Right renal cortex interstitium (tissue), 3 donors: ENCODE measurements at places on chromosomes 7 and 10. TPM values are rescaled to one million over a fixed set of nuclear protein-coding genes. Genes with fewer than 3 reads are reported as not detected.

The MGMT gene
- polyA plus RNA-seq = 21.3 TPM

- DNase-seq = no peak
These were observed 12.4 kb downstream of the GNAT3 start for GRCh38 chr7:80499350-80499953.

- DNase-seq = no peak
These were observed 70.6 kb downstream of the AP3M1 start for GRCh38 chr10:74079936-74080590.

GRCh38 chr7:29877196-29877595, 70.9 kb downstream of the WIPF3 start:
- no peak for DNase-seq

DNA sequence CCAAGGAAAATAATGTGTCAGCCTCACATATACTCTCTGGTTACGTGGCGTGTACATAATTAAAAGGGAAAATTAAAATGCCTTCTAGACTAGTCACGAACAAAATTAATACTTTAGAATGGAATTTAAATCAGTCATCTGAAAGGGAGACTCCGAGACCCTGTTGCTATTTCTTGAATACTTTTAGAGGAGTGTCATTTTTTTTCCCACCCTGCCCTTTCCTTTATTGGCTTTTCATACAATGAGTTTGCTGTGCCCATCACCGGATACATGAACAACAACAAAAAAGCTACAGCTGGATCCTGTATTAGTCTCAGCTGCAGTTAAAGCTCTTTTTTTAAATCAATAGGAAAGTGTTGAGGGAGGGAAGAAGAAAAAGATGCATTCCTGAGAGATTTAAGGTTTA, 20.1 kb downstream of the CYTH3 start:
- DNase-seq = no peak

DNA sequence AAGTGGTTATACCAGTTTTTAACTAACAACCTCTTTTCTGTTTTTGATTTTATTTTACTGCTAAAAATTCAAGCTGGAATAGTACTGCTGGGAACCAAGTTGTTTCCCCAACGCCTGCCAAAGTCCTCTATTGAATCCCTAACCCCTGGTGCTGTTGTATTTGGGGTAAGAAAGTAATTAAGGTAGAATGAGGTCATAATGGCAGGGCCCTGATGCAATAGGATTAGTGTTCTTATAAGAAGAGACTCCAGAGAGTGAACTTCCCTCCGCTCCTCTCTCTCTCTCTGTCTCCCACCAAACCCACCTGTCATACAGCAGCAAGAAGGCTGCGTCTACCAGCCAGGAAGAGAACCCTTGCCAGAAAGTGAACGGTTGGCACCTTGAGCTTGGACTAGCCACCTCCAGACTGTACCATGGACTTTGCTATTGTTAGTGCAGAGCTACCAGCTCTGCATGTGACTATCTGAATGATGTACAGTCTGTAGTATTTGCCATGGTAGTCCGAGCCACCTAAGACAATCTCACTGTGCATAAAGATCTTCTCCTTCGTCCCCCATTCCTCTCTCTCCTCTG, 86.5 kb upstream of the KLF6 start:
- DNase-seq = no peak

GRCh38 chr10:689452-690371, at the start of gene DIP2C:
Gene DIP2C (minus strand): TSS chr10:689668. CDS start chr10:689578, 90 bp downstream.
- DNase-seq = no peak
